ENCODE measurements at places on chromosomes 13 and 19. TPM values are rescaled to one million over a fixed set of nuclear protein-coding genes. Genes with fewer than 3 reads are reported as not detected.

Gene PROZ
- total RNA-seq, result not detected

Gene GPR183
- total RNA-seq, result 0.07 TPM

Gene ZNF320
- total RNA-seq, result 1.8 TPM

Gene LRG1
- total RNA-seq, result 0.56 TPM

Gene CACNG8
- total RNA-seq, result not detected

Gene MADCAM1
- not detected for total RNA-seq

Gene KIR2DL3
- total RNA-seq, result not detected

Gene IZUMO2
- total RNA-seq, result not detected

Gene PRODH2
- not detected for total RNA-seq

Gene CGB5
- not detected for total RNA-seq

Gene LDLR
- 278 TPM for total RNA-seq

Gene LSM4
- total RNA-seq, result 484 TPM

Gene CEACAM7
- 0.71 TPM for total RNA-seq

Gene CPB2
- not detected for total RNA-seq

Gene ABHD17A
- 126 TPM for total RNA-seq

Gene C19orf85
- total RNA-seq, result not detected

Gene PDX1
- not detected for total RNA-seq
